IMR-90 (cell line): ENCODE measurements at places on chromosomes 11 and 22. TPM values are rescaled to one million over a fixed set of nuclear protein-coding genes. Genes with fewer than 3 reads are reported as not detected.

- DNase-seq: no peak
These were observed 16.9 kb upstream of the ALG8 start for GRCh38 chr11:78156127-78156844.

GRCh38 chr22:45886540-45886939 lies 90.4 kb downstream of the WNT7B start:
- DNase-seq: no peak

DNA sequence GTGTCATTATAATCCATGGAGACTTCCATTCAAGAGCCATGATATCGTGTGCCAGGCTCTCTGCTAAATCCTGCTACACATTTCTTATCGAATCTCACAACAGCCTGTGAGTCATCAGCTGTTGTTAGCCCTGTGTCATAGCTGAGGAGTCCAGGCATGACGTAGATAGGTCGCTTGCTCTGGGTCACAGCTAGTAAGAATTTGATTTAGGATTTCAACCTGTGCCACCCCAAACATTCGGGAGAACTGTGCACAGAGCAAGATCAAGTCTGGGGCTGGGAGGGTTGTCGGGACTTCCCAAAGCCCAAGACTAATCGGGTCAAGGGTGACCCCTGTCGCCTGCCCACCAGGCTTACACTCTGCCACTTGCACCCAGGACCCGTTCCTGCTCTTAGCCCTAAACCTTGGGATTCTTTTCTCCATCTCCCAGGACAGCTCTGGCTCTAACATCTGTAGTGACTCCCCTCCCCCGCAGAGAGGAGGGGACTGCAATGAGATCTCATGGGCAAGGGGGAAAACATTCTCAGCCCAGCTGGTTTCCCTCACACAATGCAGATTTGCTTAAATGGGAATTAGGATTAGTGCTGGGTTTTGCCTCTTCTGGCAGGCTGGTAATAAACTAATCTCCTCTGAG lies 34.3 kb downstream of the TSPAN18 start:
- peak; percentile 96 for DNase-seq

DNA sequence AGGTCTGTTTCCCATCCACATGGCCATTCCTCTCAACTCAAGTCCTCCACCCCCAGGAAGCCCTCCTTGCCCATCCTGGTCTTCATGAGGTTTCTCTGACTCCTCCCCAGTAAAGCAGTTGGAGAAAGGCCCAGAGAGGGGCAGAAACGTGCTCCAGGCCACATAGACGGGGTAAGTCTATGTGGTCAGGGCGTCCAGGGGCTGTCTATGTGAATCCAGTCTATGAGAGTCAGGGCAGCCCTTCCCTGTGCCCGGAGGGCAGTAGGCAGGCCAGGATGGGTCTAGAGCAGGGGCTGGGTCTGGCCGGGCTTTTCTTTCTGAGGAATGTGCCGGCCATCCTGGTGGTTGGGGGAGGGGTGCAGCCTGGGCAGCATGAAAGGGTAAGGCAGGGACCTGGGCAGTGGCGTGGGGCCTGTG lies 11.7 kb downstream of the GUCD1 start:
- DNase-seq: no peak

DNA sequence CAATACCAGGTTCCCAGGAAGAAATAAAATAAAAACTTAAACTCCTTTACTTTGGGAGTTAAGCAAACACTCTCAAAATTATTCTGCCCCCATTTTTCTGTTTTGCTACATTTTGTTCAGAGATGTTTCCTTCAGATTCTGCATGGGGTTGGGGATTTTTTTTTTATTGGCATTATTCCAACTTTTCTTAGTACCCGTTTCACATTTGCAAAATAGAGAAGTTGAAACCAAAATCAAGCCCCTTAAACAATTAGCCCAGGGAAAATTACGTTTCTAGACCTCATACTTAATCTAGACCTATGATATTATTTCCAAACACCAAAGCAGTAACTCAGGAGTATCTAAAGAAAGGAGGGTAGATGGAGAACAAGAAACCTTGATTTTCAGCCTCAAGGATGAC lies 20.6 kb upstream of the MS4A7 start:
- no peak for DNase-seq

GRCh38 chr11:26860091-26860780 lies 133.7 kb upstream of the FIBIN start:
- DNase-seq: no peak

DNA sequence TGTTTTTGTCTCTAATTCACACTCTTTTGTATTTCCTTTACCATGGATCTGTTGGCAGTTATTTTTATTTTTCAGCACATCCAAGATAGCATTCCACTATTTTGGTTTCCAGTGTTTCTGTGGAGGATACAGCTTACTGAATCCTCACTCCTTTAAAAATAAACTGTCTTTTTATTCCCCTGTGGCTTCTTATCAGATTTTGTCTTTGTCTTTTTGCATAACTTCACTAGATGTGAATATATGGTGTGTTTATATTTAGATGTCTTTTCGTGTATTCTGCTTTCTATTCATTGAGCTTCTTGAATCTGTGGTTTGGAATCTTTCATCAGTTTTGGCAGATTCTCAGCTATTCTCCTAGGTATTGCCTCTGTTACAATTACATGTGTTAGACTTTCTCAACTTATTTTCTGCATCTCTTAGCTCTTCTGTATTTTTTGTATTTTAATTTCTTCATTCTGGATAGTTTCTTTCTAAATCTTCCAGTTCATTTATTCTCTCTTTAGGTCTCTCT lies 7.4 kb upstream of the ATXN10 start:
- no peak for DNase-seq

DNA sequence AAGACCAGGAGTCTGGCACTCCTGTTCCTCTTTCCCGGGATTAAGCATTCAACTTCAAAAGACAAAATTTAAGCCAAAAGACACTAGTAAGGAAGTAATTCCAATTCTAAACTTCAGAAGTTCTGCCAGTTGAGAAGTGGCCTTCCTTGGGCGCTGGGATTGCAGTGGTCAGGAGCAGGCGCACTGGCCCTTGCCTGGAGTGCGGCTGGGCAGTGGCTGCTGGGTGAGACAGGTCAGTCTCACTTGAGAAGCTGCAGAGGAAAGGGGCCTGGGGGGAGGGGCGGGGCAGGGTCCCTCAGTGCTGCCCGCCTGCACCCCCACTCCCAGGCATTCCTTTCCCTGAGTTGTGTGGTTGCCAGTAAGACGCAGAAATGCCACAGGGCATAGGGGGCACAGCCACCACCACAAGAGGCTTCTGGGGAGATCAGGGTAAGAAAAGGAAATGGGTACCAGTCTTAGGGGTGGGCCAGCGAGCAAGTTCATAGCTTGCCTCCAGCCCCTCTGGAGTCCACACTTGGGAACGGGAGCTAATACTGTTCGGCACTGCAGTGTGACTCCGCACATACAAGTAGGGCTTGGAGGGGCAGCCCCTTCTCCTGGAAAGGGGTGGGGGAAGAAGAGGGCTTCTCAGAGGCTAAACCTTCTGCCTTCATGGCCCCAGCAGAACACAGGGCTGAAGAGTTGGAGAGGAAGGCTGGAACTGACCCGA lies 5.5 kb downstream of the MRPL49 start:
- DNase-seq: no peak

DNA sequence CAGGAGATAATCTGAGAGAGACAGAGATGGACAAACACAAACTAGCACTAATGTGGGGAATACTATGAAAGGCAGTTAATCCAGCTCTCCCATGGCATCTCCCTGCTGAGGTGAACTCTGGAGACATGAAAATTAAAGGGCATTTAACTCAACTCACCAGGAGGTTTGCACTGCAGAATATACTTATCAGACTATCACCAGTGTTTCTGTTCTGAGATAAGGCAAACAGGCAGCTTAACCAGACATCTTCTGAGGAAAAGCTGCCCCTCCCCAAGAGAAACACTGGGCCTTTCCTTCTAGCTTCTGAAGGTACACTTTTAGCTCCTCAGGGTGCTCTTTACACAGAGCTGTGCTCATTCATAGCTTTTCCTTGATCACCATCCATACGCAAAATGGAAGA lies 85.5 kb downstream of the AMBRA1 start:
- no peak for DNase-seq

- DNase-seq: no peak
These were observed 146.2 kb downstream of the CRYBB2 start for GRCh38 chr22:25365491-25366261.

DNA sequence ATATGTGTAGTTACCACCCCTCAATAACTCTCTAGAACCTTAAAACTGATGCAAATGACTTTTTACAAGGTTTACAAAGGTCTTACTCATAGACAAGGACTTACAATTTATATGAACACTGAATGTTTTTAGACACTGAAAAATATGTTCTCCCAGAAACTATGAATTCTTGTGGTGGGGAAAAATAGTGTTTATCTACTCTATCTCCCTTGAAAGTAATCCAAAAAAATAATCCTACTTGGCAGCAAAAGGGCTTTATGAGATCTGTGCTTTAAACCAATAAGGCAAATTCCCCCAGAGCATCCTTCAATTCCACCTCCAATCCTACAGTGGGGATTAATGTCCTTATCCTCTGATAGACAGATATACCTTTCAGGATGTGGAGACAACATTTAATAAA lies 1984.1 kb upstream of the RAG2 start:
- no peak for DNase-seq

GRCh38 chr11:82792319-82792718 lies 58.7 kb upstream of the FAM181B start:
- DNase-seq: no peak

GRCh38 chr11:65066805-65067291 lies 8.5 kb upstream of the NAALADL1 start:
- DNase-seq: no peak

DNA sequence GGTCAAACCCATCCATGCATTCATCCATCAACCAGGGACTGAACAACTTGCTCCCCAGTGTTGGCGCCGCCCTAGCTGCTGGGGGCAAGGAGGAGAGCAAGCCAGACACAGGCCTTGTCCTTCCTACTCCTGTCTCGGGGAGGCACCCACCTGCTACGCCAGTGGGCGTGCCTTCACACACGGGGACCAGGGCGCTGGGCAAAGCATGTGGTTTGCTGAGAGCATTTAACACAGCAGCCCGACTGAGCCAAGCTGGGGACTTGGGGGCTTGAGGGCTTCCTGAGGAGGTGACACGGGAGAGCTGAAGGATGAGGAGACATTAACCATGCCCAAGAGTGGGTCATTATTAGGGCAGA lies 30.6 kb downstream of the CACNA1I start:
- DNase-seq: no peak

DNA sequence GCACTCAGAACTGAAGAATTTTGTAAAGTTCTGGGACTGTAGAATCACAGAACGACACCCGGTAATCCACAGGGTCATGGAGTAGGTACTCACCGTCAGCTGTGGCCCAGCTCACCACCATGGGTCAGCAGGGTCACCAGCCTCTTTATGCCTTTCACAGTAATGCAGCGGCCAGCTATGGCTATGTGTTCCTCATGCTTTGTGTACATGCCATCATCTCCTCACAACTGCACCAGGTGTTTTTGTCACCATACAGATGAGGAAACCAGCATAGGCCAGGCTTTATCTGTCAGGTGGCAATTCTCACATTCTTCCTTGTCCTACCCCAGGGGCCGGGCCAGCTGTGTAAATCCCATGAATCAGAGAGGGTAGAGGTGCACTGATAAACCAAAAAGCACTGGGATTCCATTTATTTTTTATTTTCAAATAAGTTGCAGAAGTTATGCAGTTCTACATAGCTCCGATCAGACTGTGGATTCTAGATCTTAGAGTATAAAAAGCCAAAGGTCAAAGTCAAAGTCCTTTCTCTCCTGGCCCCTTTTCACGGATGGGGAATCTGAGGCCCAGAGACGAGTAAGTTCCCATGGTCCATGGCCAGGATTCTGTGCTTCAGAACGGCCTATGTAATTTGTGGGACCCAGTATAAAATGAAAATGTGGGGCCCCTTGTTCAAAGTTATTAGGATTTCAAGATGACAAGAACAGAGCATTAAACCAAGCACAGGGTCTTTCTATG lies 17.5 kb downstream of the TSKU start:
- DNase-seq: no peak

- peak; percentile 30 for DNase-seq
These were observed 239.0 kb upstream of the CCDC179 start for GRCh38 chr11:23099256-23099655.

- no peak for DNase-seq
These were observed 4.9 kb downstream of the HTATIP2 start for GRCh38 chr11:20368438-20368837.

DNA sequence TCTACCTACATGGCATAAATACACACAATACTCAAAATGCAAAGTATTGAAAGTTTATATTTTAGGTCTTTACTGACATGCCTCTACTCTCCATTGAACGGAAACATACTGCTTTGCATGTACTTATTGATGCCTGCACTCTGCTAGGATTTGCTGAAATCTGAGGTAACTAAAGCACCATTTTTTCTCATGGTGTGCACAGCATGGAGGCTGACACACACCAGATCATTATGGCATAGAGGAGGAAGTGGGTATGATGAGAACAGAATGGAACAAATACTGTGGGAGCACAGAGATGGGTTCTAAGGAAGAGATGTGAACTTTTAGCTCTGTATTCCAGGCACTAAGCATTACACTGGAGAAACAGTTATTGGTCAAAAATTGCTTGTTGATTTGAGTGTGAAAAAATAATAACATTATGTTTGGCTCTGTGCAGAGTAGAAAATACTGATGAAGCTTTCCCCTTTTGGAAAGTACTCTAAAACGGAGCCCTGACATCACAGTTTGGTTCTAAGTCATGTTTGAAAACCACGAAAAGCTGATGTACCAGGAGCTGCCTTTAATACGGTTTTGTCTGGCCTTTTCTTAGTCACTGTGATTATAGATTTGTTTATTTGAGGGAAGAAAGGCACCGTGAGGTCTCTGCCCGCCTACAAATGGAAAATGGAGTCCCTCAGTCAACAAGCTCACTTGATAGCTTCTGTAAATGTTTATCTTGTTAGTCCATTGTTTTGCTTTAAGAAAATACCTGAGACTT lies 5.6 kb downstream of the OR52R1 start:
- peak; percentile 12 for DNase-seq

DNA sequence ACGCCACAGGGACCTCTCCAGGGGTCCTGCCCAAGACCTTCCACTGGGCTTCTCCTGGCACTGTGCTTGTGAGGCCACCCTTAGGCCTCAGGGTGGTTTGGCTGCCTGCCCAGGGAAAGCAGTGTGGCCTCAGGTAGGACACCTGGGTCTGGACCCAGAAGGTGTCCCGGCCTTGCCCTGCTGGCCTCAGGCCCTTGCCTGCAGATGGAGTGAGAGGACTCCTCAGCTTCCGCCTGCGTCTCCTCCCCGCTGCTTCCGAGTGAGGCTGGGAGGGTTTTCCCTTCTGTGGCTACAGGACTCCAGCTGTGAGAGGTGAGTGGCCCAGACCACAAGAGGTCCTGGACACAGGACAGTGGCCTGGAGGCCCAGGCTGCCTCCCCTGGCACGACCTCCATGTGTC lies 60.4 kb downstream of the WNT7B start:
- DNase-seq: no peak

Gene ZP1
- 1.2 and 1.6 TPM in 2 replicates for polyA plus RNA-seq

Gene MRGPRF
- polyA plus RNA-seq: 27.3 and 28.8 TPM in 2 replicates

Gene MIAT
- polyA plus RNA-seq: 0.29 and 0.65 TPM in 2 replicates

Gene CLMP
- 78.9 and 95.7 TPM in 2 replicates for polyA plus RNA-seq

Gene OR52I2
- not detected in 2 replicates for polyA plus RNA-seq

Gene TEX54
- not detected in 2 replicates for polyA plus RNA-seq

Gene ZNF202
- polyA plus RNA-seq: 6.3 and 7.7 TPM in 2 replicates

Gene OR52N2
- polyA plus RNA-seq: not detected in 2 replicates

Gene WNT7B
- polyA plus RNA-seq: 0.15 and 0.16 TPM in 2 replicates

Gene RTN4RL2
- polyA plus RNA-seq: 0.83 and 1.5 TPM in 2 replicates

Gene TBX10
- not detected in 2 replicates for polyA plus RNA-seq
